ENCODE measurements at places on chromosomes 4 and X.

DNA sequence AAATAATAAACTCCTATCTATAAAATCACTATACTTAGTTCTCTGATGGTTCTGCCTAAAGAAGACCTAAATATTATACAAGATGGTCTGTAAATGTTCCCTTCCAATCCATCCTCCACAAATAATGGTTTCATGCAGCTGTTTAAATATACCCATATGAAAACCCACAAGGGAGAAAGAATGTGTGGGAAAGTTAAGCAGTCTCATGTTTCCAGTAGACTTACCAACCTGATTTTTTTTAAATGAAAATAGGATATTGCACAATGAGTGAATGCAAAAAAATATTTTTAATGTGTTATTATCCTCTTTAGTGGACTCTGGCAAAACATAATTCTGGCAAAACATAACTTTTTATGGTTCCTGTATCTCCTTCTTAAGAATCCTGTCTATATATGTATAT, 23.3 kb downstream of the CAMK2D start:
- no peak for DNase-seq

DNA sequence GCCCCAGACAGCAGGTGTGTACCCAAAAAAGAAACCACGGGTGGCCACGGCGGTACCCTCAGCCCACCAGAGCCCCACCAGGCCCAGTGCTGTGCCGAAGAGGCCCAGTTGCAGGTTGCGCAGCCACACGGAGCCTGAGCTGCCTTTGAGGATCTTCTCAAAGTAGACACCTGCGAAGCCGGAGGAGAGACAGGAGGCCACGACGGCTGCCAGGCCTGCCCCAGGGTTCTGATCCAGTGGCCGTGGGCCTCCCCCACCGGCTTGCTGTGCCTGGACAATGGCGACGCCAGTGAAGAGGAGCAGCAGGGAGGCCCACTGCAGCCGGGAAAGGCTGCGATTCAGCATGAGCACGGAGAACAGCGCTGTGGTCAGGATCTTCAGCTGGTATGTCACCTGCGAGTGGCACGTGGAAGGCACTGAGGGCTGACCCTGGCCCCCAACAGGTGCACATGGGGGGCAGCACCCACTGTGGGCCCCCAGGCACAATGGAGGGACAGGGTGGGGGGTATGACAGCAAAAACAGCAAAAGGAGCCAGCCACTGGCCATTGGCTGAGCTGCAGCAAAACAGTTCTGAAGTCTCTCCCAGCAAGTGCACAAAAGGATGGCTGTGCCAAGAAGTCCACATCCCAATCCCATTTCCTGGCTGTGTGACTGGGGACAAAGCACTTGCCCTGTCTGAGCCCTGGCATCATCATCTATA, 6.2 kb downstream of the SLC35A2 start:
- DNase-seq, result no peak

- no peak for DNase-seq
Observed at GRCh38 chrX:24482823-24483415, 17.8 kb downstream of the PDK3 start.

GRCh38 chrX:83512111-83512510, 4.0 kb downstream of the POU3F4 start:
- no peak for DNase-seq

GRCh38 chr4:126071346-126072333, 756.9 kb downstream of the FAT4 start:
- DNase-seq, result no peak

GRCh38 chrX:117998171-117998570, 118.4 kb downstream of the KLHL13 start:
- DNase-seq, result no peak

DNA sequence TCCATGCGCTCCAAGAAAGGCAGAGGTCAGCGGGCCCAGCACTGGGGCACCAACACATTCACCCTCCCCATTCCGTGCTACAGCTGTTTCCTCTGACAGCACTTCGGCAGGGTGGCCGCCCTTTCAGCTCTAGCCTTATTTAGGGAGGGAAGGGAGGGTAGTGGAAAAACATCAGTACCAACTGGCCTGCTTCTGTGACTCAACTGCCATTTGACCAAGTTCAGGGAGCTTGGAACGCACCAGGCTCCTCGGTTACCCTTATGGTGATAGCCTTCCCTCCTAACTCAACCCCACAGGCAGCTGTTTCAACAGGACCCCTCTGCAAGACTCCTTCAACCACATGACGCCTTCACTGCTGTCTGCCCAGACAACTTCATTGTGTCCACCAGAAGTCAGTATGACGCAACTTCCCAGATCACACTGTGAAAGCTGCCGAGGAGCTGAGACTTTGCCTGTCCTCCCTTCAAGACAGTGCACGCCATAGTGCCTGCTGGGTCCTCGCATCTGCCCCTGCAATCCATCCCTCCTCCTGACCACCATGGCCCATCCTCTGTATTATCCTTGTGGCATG, 132.2 kb downstream of the AFAP1 start:
- DNase-seq, result no peak

DNA sequence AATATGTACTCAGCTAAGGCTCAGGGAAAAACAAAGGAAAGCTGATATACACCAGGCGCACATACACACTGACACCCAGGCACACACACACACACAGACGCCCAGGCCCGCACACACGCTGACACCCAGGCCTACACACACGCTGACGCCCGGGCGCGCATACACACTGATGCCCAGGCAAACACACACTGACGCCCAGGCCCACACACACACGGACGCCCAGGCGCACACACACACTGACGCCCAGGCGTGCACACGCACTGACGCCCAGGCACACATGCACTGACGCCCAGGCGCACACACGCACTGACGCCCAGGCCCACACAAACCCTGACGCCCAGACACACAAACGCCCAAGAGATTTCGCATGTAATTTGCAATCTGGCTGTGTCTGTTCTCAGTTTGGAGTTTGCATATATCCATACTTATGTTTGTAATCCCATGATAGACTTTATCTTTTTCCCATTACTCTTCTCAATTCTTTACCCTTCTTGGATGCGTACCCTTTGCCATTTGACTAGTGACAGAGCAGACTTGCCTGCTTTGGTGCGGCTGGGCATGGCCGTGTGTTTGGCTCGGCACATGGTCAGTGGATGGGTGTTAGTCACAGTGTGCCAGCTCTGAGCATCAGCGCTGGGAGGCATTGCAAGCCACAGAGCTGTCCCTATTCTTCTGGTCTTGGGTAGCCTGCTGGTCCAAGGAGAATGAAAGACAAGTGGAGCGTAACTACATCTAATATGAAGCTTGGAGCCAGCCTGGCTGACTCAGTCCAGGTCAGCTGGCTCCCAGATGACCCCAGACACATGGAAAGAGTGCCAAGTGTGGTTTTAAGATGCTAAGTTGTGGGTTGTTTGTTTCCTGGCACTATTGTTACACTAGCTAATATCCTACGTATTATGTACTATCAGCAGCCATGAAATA, 632.4 kb upstream of the ZFP42 start:
- DNase-seq, result no peak

DNA sequence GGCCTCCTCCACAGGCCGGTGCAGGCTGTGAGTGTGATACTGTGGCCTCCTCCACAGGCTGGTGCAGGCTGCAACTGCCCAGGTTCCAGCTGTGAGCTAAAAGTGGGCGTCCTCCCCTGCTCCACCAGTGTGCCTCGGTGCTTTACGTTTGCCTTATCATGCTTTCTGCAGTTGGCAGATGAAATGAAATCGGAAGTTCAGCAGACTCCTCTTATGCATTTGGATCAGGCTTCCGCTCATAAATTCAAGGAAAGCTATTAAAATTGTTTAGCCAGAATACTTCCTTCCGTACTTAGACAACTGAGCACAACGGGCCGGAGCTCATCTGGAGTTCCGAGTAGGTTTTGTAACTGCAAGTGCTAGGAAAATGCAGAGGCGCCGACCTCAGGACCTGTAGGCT, 12.0 kb downstream of the CYP4V2 start:
- DNase-seq, result no peak

Data from activated B cell treated with CpG ODN at 0.5 μM for 24 hours (primary cell).